Left hindlimb (tissue), 1 donor: ENCODE measurements at places on chromosomes 16 and 17.

- no peak for DNase-seq
Observed at GRCh38 chr17:40563220-40564052, 1.8 kb downstream of the CCR7 start.

GRCh38 chr17:16288860-16289571, 64.3 kb downstream of the CENPV start:
- no peak for DNase-seq

DNA sequence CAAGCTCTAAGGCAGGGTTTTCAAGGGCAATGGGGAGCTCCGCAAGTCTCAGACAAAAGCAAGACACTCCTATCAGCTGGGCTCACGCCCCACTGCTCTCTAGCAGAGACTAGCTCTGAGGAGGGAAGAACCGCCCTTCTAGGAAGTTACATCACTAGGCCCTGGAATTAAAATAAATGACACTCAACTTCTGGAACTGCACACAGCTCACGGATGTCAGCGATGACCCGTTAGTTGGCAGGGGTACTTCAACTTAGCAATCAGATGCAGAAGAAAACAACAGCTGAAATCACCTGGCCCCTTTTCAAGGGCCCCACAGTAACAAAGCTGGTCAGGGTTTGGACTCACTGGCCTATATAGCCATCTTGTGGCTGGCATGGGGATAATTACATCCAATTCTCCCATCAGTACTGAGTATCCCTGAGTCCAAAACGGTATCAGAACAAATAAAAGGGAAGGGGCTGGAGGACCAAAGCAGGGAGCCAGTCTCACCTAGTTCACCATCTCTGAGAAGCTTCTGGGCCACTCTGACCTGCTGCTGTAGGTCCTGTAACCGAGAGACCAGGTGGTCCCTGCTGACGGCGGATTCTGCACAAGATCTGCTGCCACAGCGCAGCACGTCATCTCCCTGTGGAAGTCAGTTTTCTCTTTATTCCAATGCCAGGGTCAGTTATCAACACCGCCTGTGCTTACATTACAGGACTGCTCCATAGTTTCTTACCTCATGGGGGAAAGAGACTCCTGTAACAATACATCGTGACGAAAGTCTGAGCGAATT, 22.2 kb downstream of the SERPINF1 start:
- DNase-seq, result peak; percentile 76

DNA sequence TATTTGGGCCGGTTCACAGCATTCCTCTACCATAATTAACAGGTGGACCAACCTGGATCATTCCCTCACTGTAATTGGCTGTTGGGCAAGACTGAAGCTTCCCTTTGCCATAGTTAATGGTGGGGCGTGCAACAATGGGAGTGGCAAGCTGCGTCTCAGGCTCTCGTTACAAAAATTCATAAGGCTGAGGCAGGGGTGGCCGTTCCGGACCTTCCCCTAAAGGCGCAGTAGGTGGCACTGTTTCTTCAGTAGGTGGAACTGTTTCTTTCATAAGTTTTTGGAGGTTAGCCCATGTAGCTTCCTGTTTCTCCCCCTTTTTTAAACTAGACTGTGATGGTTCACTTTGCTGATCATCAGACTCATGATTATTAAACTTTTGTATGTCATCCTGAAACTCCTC, 17.0 kb upstream of the TMC5 start:
- no peak for DNase-seq

DNA sequence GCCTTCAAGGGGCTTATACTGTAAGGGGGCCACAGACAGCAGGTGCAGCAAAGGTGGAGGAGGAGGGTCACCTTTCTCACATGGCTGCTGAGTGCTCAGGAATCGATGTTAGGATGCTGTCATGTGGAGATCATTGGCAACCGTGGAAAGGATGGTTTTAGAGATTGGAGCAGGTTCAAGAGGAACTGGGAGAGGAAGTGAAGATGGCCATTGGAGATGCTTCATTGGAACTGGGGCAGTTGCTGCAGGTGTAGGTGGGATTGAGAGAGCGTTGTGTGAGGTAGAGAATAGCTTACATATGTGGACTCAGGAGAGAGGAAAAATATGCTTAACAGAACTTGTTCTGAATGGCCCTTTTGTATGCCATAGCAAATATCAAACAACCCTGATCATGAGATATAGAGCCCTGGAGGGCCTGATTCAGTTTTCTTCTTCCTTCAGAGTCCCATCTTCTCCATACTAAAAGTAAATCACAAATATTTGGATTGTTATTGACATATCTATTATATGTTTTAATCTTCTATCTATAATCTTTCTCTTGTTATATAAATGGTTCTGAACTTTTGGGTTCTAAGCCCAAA, 40.8 kb downstream of the LDHD start:
- no peak for DNase-seq

- no peak for DNase-seq
Observed at GRCh38 chr16:56306690-56307533, 115.6 kb downstream of the GNAO1 start.

GRCh38 chr17:49337884-49338283, 24.2 kb downstream of the ZNF652 start:
- DNase-seq, result no peak
